Activated T-helper 2 cell treated with anti-CD3 and anti-CD28 coated beads, Interferon-gamma antibody, Interleukin-2, Interleukin-4, amounts not matched to agents 10 μg/mL and 5 μg/mL and 100 μg/mL, durations not matched to agents 14 hours and 24 hours and 36 hours (primary cell): ENCODE measurements at places on chromosomes 4 and X. TPM values are rescaled to one million over a fixed set of nuclear protein-coding genes. Genes with fewer than 3 reads are reported as not detected.

DNA sequence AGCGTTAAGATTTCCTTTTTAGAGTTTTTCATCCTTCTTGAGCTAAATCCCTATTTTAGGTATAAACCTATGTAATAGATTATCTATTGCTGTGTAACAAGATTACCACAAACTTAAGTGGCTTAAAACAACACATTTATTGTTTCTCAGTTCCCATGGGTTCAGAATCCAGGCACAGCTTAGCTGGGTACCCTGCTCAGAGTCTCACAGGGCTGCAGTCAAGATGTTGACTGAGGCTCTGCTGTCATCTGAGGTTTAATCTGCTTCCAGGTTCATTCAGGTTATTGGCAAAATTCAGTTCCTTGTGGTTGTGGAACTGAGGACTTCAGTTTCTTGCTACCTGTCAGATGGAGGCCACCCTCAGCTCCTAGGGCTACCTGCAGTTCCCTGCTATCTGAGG is 60.9 kb downstream of the GK start:
- peaks cover 47% of the 10 kb centered on the region for H3K4me1 ChIP-seq
- peak overlapping the region; percentile 86 for H3K27ac ChIP-seq
- H3K4me3 ChIP-seq: peak overlapping the region; percentile 33
- H3K36me3 ChIP-seq: peaks cover 69% of the 10 kb centered on the region

DNA sequence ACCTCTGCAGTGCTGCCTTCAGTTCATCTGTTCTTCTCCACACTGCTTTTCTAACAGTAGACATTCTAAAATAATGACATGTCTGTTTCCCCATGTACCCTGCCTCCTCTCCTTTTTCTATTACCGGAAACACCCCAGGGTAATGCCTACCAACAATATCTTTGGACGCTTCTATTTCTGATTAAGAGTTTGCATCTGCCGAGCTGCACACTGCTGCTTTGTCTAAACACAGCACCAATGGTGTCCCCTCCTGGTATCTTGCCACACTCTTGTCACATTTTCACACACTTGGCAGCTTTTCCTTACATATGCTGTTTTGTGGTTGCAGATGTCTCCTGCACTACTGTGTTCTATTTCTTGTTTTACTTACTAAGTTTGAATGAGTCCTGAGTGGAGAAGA is 288.8 kb downstream of the GRIA2 start:
- H3K27ac ChIP-seq: no peak overlapping the region
- no peaks in the 10 kb centered on the region for H3K4me1 ChIP-seq
- H3K4me3 ChIP-seq: no peak overlapping the region
- H3K27me3 ChIP-seq: no peaks in the 10 kb centered on the region
- no peak for DNase-seq

- H3K4me1 ChIP-seq: peaks cover 56% of the 10 kb centered on the region
- no peaks in the 10 kb centered on the region for H3K27me3 ChIP-seq
- H3K4me3 ChIP-seq: no peak overlapping the region
Observed at GRCh38 chrX:78957768-78958130, 12.6 kb downstream of the P2RY10 start.

DNA sequence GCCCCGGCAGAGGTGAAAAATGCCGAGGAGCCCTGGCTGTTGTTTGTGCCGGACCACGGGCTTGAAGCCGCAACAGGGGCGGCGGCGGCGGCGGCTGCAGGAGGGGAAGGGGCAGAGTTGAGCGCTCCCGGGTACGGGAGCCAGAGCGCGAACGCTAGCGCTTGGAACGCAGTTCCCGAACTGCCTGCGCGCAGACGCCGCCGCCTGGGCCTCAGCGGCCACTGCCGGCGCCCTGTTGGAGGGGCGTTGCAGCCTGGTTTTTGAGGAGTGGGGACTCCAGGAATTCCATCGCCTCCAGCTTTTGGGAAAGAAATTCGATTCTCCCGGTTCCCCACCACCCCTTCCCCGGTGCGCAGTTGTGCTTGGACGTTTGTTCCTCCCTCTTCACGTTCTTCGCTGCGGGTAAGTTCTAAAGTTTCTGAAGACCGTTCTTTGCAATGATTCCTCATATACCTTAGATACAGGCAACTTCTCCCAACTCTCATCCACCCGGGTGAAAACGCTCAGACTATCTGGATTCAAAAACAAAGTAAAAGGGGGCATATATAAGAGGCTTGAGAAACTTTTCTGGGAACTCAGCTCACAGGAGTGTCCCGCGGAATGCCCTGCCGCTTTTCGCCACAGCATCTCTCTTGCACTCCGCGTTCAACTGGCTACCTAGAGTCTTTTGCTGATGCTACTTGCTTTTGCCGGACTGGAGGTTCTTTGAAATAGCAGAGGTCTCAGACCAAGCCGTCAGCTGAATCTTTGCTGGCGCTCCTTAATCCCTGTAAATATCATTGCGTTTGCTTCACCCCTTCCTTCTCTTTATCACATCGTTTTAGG is 1.0 kb downstream of the FAT4 start:
- peaks cover 54% of the 10 kb centered on the region for H3K27me3 ChIP-seq
- H3K36me3 ChIP-seq: no peaks in the 10 kb centered on the region

- DNase-seq: no peak
- H3K36me3 ChIP-seq: no peaks in the 10 kb centered on the region
- H3K27me3 ChIP-seq: peaks cover 16% of the 10 kb centered on the region
Observed at GRCh38 chr4:123618606-123619005, 222.0 kb downstream of the SPRY1 start.

DNA sequence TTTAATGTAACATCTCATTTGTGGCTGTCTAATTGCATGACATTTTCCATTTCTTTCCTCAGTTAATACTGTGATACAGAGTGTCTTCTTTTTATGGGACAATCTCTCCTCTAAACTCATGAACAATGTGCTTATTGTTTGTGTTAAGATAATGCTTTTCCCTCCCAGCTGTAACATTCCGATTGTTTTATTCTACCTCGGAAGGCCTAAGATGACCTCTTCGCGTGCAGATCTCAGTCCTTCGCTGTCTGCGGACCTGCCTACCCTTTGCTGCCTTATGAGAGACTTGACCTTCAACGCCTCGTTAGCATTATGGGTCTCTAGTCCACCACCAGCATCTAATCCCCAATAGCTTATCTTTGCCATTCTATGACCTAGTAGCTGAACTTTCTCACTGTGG is 29.8 kb upstream of the ZFP42 start:
- no peaks in the 10 kb centered on the region for H3K36me3 ChIP-seq
- no peak overlapping the region for H3K27ac ChIP-seq
- no peak for DNase-seq
- H3K4me1 ChIP-seq: no peaks in the 10 kb centered on the region
- no peak overlapping the region for H3K4me3 ChIP-seq

GRCh38 chr4:15354371-15355297 is 73.2 kb upstream of the C1QTNF7 start:
- no peak overlapping the region for H3K4me3 ChIP-seq
- peaks cover 2% of the 10 kb centered on the region for H3K4me1 ChIP-seq
- H3K27me3 ChIP-seq: peaks cover 15% of the 10 kb centered on the region
- no peak overlapping the region for H3K27ac ChIP-seq
- no peak for DNase-seq

- DNase-seq: no peak
- H3K27me3 ChIP-seq: peaks cover 9% of the 10 kb centered on the region
- H3K4me3 ChIP-seq: no peak overlapping the region
- no peaks in the 10 kb centered on the region for H3K36me3 ChIP-seq
- H3K27ac ChIP-seq: no peak overlapping the region
- H3K4me1 ChIP-seq: no peaks in the 10 kb centered on the region
Observed at GRCh38 chr4:54433686-54434085, 204.6 kb downstream of the PDGFRA start.

DNA sequence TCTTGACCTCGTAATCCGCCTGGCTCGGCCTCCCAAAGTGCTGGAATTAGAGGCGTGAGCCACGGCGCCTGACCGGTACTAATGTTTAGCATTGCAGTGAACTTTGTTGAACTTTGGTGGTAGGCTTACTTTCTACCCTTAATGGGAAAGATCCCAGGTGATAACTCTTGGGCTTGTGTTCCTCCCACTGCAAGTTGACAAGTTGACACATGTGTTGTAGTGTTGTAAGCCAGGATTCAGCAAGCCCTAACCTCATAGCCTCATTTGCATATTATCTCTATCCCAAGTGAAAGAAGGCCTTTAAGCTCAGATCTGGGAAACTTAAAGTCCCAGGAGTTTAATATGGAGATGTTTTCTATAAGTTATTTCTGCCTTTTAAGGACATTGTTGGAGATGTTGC is 80.0 kb upstream of the CLCN4 start:
- H3K27me3 ChIP-seq: no peaks in the 10 kb centered on the region
- peaks cover 11% of the 10 kb centered on the region for H3K36me3 ChIP-seq
- H3K27ac ChIP-seq: no peak overlapping the region
- DNase-seq: no peak
- H3K4me3 ChIP-seq: no peak overlapping the region
- H3K4me1 ChIP-seq: peaks cover 1% of the 10 kb centered on the region

DNA sequence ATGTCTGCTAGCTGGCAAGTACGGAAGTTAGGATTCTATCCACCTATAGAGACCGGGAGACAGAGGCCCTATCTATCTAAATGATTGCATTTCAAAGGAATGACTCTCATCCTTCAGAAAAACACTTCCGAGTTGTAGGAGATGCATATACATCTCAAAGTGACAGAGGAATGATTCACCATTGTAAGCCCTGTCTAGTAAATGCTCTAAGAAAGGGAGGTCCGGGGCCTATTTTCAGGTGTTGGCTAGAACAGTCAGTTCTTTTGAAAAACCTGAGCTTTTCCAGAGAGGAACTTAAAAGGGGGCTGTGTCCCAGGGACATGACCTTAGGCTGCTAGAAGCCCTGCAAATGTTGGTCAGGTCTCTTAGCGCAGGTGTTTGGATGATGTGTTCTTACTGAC is 262.9 kb upstream of the IL1RAPL1 start:
- H3K4me1 ChIP-seq: no peaks in the 10 kb centered on the region
- no peaks in the 10 kb centered on the region for H3K27me3 ChIP-seq
- H3K36me3 ChIP-seq: no peaks in the 10 kb centered on the region
- no peak overlapping the region for H3K4me3 ChIP-seq
- DNase-seq: no peak

DNA sequence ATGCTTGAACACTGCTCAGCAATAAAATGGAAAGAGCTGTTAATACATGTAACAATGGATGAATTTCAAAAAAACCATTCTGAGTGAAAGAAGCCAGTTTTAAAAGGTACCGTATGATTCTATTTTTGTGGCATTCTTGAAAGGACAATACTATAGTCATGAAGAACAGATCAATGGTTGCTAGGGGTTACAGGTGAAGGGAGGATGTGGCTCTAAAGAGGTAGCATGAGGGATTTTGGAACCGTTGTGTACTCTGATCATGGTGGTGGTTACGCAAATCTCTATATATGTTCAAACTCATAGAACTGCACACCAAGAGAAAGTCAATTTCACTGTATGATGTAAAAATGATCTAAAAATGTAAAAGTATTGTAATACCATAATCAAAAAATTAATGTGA is 40.0 kb upstream of the CTAG2 start:
- H3K27me3 ChIP-seq: no peaks in the 10 kb centered on the region
- no peak overlapping the region for H3K27ac ChIP-seq
- peaks cover 15% of the 10 kb centered on the region for H3K4me1 ChIP-seq

GRCh38 chrX:15207994-15208393 is 61.9 kb downstream of the ASB9 start:
- no peak overlapping the region for H3K4me3 ChIP-seq
- no peak for DNase-seq
- peaks cover 19% of the 10 kb centered on the region for H3K4me1 ChIP-seq
- H3K36me3 ChIP-seq: peaks cover 3% of the 10 kb centered on the region
- peaks cover 9% of the 10 kb centered on the region for H3K27me3 ChIP-seq
- no peak overlapping the region for H3K27ac ChIP-seq

DNA sequence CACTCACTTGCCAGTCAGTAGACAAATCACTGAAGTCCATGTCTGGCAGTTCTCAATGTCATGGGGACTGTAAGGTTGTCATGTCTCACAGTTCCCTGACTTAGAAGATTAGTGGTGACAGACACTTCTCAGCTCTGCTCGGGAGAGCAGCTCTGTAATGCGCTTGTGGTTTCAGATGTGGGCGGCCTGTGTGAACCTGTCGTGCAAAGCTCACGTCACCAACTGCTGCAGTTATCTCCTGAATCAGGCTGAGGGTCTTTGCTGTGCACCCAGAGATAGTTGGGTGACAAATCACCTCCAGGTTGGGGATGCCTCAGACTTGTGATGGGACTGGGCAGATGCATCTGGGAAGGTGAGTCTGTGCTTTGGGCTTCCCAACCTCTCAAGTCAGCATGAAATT is at the start of gene IL9R:
Gene IL9R, plus strand, starts transcription at position 261 of the 400 bp plus-strand sequence. Its CDS starts 64 bp downstream, at position 325.
- DNase-seq: peak; percentile 65
- no peaks in the 10 kb centered on the region for H3K27me3 ChIP-seq
- H3K36me3 ChIP-seq: peaks cover 34% of the 10 kb centered on the region
- peak within 1 kb of the TSS; percentile 98 for H3K27ac ChIP-seq

- DNase-seq: no peak
- H3K27ac ChIP-seq: no peak overlapping the region
- H3K4me1 ChIP-seq: no peaks in the 10 kb centered on the region
- no peaks in the 10 kb centered on the region for H3K36me3 ChIP-seq
Observed at GRCh38 chr4:19623866-19624265, 627.8 kb upstream of the SLIT2 start.

- no peak overlapping the region for H3K27ac ChIP-seq
- peaks cover 14% of the 10 kb centered on the region for H3K27me3 ChIP-seq
- no peak overlapping the region for H3K4me3 ChIP-seq
- no peak for DNase-seq
- no peaks in the 10 kb centered on the region for H3K36me3 ChIP-seq
Observed at GRCh38 chr4:140865253-140866217, 109.3 kb upstream of the TBC1D9 start.

DNA sequence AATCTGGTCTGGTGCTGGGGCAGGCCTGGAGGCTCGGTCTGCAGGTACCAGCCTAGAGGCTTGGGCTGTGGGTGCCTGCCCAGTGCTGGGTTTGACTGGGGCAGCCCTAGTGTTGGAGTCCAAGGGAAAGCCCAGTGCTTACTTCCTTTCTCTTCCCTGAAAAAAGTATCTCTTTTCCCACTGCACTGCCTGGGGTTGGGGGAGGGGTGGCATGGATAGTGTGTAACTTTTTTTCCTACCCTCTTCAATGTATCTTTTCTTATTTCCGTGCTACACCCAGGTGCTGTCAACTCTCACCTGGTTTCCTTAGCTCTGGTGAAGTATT is 21.6 kb downstream of the KANTR start:
- no peak overlapping the region for H3K4me3 ChIP-seq
- H3K36me3 ChIP-seq: peaks cover 10% of the 10 kb centered on the region
- no peak overlapping the region for H3K27ac ChIP-seq
- H3K27me3 ChIP-seq: no peaks in the 10 kb centered on the region
- peaks cover 8% of the 10 kb centered on the region for H3K4me1 ChIP-seq

DNA sequence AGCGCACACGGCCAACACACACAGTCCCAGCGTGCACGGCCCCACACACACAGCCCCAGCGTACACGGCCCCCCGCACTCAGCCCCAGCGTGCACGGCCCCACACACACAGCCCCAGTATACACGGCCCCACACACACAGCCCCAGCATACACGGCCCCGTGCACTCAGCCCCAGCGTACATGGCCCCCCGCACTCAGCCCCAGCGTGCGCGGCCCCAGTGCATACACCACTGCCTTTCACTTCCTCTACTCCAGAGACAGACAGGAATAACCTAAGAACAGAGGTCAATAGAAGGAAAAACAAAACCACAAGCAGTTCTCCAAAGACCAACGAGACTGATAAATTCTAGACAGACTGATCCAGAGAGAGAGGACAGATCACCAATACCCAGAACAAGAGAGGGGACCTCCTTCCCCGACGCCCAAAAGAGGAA is 17.1 kb downstream of the GAK start:
- no peaks in the 10 kb centered on the region for H3K27me3 ChIP-seq
- peak overlapping the region; percentile 30 for H3K4me3 ChIP-seq
- no peak for DNase-seq

GRCh38 chr4:184715526-184715925 is 18.4 kb downstream of the CENPU start:
- peaks cover 30% of the 10 kb centered on the region for H3K4me1 ChIP-seq
- H3K4me3 ChIP-seq: no peak overlapping the region

PLXNB3 gene
- 0.62 and 0.91 TPM in 2 replicates for total RNA-seq

DNAAF6 gene
- total RNA-seq: not detected in 2 replicates

VCX2 gene
- not detected in 2 replicates for total RNA-seq

ALG13 gene
- total RNA-seq: 52.2 and 55.2 TPM in 2 replicates

NXF2 gene
- not detected in 2 replicates for total RNA-seq

MAGEA9B gene
- not detected in 2 replicates for total RNA-seq

LARP7 gene
- 44.0 and 45.3 TPM in 2 replicates for total RNA-seq
